ENCODE measurements at places on chromosomes 6 and 20.

DNA sequence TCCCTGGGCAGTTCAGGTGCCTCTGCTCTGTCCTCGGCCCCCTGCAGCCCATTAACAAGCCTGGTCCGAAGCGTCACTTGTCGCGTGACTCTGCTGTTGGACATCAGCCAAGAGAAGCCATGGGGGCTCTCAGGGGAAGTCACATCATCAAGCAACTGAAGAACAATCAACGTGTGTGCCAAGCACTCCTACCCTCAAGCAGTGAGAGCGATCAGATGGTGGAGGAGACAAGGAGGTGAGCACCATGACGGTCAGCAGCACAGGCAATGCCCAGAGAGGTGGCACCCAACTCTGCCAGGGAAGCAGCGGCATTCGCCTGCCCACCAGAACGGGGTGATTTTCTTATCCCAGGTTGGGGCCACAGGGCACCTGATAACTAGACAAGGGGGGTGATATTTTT, 132.7 kb downstream of the AGPAT4 start:
- peak; percentile 37 for DNase-seq

DNA sequence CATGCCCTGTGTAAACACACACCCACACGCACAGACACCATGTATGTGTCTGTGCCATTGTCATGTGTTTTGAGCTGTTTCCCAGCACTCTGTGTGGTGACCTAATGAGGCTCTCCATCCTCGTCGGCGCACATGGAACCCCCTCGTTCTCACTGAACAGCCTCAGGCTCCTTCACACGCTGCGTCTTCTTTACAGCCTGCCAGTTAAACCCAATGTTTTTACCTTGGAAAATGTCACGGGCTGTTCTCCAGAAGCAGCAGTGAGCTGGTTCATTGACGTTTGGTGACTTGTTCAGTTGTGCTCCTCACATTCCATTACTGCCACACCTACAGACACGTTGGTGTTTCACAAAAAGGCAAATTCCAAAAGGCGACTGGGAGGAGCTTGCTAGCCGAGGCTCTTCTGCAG, 201.0 kb upstream of the FOXQ1 start:
- DNase-seq = no peak

GRCh38 chr6:80903711-80904110, 797.2 kb downstream of the BCKDHB start:
- DNase-seq = no peak

DNA sequence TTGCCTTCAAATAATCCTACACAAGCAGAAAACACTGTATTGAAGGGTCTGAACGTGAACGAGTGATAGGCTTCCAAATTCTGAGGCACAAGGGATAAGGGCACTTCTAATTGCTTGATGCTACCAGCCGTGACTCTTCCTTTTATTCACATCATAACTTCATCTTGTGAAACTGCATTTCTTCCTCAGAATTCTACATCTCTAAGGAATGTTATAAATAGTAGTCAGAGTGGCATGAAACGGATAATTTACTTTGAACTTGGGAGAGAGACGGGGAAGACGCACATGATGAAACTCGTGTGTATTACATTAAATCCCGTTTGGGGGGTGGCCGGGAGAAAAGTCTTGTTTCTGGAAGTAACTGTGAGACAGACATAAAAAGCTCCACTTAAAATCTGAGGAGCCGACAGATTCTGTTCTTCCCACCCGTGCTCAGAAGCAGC, 754 bp downstream of the HDDC2 start:
- DNase-seq = no peak

- DNase-seq = no peak
Observed at GRCh38 chr6:136539967-136540652, 10.1 kb downstream of the MAP7 start.

DNA sequence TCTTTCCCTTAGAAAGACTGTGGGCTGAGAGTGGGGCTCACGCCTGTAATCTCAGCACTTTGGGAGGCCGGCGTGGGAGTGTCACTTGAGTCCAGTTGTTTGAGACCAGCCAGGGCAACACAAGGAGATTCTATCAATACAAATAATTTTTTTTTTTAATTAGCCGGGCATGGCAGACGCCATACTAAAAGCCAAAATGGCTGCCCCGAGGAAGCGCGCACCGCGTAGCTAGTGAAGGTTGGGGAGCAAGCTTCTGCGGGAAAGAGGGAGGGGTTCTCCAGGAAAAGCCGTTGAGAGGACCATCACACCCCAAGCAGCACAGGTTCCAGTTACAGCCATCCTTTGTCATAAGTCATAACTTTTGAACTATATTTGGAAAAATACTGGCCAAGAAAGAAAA, 21.3 kb upstream of the PNRC1 start:
- no peak for DNase-seq
